ENCODE measurements at places on chromosomes 7 and 10.

- DNase-seq = no peak
These were observed 350.4 kb downstream of the PAXIP1 start for GRCh38 chr7:154652564-154652963.

DNA sequence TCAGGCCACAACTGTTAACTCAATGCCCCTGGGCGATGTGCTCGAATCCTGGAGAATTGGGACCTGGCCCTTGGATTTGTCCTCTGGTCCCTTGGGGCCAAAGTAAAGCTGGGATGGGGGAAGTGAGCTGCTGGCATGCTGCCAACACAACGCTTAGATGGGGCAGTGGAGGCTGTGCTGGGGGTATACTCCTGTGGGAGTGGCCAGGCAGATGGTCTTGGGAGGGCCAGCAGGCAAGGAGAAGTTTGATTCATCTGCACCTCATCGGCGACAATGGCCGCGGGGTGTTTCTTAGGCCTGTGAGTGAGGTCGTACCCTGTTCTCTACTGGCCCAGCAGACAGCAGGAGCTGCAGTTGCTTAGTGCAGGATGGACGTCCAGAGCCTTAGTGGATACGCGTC is 139.0 kb upstream of the MTPN start:
- no peak for DNase-seq

DNA sequence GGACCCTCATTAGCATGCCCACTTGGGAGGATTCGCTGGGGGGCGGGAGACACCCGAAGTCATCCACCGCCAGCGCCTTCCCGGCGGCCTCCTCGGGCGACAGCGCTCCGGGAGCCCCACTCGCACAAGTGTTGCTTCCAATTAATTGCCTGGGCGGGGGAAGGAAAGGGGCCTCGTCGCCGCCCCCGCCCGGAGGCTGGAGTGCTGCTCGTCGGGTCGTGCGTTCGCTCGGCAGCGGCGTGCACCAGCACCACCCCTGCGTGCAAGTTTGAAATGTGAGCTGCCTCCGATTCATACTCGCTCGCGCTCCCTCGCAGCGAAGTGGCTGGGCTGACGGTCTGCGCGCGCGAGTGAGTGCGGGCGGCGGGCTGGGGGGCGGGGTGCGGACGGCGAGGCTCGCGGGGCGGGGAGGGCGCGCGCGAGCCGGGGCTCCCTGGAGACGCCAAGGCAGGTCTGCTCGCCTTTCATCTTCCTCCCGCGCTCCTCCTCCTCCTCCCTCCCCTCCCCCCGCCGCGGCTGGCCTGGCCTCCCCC is 104.6 kb upstream of the PPIF start:
- DNase-seq = peak; percentile 23

- DNase-seq = no peak
These were observed 146.0 kb downstream of the FANK1 start for GRCh38 chr10:126042354-126042753.

DNA sequence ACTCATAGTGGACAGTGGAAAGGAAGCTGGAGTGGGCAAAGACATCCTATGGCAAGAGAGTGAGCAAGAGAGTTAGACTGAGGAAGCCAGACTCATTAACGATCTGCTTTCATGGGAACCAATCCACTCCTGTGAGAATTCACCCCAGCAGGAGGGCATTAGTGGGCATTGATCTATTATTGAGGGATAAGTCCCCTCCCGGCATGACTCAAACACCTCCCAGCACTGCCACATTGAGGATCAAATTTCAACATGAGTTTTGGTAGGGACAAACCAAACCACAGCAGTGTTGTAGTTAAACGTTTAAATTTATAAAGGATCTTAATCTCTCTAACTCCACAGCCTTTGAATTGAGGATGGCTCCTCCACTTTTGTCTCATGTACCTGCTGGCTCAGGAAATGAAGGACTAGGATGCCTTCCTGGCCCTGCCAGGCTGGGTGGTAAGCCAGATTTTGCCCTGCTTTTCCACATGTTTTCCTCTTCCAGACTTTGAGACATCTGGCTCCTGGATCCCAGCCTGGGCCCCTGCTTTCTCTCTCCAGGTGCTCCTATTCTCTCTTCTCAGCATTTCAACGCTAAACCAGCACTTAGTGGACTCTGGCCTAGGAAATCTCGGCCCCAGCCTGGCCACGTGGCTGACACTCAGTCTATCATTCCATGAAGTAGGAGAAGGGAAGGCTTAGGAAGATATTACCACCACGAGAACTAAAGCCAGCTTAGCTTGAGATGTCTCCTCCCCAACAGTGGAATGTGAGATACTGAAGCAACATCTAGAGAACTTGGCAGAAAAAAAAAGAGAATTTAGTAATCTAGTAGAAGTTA is 96.5 kb upstream of the PIP4K2A start:
- no peak for DNase-seq

GRCh38 chr7:139873593-139874301 is 44.7 kb downstream of the TBXAS1 start:
- no peak for DNase-seq

GRCh38 chr7:87213811-87214210 is 5.7 kb downstream of the TMEM243 start:
- DNase-seq = no peak

DNA sequence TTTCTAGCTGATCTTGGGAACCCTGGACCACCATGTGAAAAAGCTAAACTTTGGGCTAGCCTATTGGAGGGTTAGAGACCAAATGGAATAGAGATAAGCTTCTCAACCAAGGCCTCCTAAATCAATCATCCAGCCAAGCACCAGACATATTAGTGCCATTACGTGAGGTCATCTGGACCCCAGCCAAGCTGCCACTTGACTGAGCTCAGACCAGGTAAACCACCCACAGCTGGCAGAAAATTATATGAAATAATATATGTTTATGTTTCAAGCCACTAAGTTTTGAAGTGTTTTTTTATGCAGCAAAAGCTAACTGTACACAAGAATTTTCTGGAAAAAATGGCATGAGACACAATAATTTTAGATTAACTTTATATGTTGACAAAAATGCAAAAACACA is 82.6 kb upstream of the PCGF5 start:
- DNase-seq = no peak

DNA sequence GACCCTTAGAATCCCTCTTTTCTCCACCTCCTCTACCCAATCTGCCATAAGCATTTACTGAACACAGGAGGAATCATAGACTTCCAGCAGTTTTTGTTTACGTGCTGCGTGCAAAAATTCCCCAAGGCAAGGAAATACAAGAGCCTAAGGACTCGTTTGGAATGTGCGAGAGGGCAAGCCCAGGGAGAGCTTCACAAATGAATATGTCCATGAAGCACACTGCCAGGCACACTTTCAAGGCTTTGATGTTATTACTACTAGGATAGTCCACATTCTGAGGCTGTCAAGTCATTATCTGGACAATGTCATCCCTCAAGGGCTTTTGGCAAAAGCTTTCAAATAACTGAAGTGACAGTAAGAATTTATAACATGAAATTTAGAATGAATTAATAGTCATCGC is 214.7 kb upstream of the TBX20 start:
- DNase-seq = no peak

GRCh38 chr10:12109286-12109685 is 20.2 kb upstream of the SEC61A2 start:
- no peak for DNase-seq

GRCh38 chr10:72334825-72335393 is 19.8 kb downstream of the DNAJB12 start:
- no peak for DNase-seq

GRCh38 chr7:106152313-106152665 is 40.2 kb upstream of the SYPL1 start:
- DNase-seq = no peak

- DNase-seq = no peak
These were observed 835 bp downstream of the COMMD3 start for GRCh38 chr10:22317076-22317370.
